Esophagus mucosa (tissue), 1 donor: ENCODE measurements at places on chromosomes 16 and 17.

- ATAC-seq, result no peak
Observed at GRCh38 chr17:75319904-75320691, 30.9 kb upstream of the SLC25A19 start.

DNA sequence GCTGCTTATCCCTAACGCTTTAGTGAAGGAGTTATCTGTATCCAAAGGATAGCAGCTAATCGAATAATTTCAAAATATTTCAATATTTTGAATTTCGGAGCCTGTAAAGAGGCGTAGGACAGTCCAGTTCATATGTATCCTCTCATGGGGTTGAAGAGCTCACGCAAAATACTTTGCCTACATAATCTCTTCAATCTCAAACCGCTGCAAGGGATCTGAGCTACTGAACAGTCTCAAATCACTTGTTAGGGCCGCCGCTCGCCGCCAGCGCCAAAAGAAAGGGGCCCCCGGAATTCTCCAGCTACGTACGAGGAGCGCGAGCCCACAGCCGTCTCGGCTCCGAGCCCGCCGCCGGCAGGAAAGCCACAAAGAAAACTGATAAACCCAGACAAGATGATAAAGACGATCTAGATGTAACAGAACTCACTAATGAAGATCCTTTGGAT is 601 bp upstream of the RFWD3 start:
- ATAC-seq, result no peak

- ATAC-seq, result no peak
Observed at GRCh38 chr16:82452004-82452756, 174.6 kb upstream of the CDH13 start.

GRCh38 chr16:68069511-68070248 is 15.5 kb upstream of the NFATC3 start:
- no peak for ATAC-seq

DNA sequence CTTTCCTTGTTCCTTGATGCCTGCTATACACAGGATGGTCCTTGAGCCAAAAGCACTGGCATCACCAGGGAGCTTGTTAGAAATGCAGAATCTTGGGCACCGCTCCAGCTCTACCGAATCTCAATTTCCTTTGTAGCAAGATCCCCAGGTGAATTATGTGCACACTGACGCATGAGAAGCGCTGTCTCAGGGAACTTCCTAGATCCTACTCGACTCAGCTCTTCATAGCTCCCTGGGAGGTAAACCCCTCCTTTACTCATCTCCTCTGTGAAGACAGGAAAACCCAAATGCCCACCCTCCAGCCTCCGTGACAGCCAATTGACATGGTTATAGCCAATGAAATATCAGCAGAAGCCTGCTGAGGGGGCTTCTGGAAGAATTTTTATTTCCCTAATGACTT is 4.1 kb downstream of the USP31 start:
- ATAC-seq, result no peak

DNA sequence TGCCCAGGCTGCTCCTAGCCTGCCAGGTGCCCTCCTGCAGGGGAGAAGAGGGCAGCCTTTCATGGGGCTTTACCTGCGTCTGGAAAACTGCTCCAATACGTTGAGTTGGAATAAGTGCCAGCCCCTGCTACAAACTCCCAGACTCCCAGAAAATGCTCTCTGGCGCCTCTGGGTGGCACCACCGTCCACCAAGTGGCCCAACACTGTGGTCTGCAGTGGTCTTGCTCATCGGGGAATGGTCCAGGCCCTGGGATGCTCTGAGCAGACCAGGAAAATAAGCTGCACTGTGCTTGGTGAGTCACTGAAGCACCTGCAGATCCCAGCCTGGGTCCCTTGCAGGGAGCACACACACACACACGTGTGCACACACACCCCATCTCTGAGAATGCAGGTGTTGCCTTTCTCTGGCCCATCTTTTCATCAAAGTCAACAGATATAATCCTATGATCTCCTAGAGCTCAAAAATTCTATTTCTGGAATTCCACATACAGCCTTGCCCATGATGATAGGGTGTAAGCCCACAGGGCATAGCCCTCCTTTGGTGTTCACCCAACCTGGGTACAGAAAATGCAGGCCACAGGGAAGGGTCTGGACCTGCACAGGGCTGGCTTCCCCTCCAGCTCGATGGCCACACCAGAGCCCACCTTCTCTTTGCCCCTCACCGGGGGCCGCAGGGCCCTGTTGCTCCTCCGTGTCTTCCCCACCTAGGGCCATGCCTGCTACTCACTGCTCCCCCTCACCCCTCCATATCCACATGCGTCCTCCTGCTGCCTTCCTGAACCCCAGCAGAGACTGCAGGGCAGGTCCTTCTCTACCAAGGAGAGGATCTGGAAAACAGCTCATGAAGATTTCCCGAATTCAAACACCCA is 20.5 kb downstream of the CDIP1 start:
- ATAC-seq, result peak; percentile 41

GRCh38 chr16:1043881-1044451 is 28.6 kb upstream of the SSTR5 start:
- no peak for ATAC-seq

- ATAC-seq, result no peak
Observed at GRCh38 chr17:13541032-13541480, 60.7 kb downstream of the HS3ST3A1 start.

DNA sequence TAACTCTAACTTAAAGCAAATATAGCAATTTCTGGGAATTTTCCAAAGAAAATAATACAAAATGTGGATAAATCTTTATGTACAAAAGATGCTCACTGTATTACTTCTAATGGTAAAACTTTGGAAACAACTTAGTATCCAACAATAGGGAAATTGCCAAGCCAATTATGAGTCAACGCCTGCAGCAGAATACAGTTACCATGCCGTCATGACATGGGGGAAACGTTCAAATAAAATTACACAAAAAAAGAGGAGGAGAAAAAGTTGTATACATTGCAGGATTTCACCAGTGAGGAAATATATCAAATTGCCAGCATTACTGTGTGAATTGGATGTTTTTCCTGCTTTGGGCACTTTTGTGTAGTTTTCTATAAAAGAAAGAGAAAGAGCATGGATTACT is 469.6 kb downstream of the SOX9 start:
- ATAC-seq, result no peak

GRCh38 chr16:64977206-64977920 is 144.5 kb downstream of the CDH11 start:
- no peak for ATAC-seq

DNA sequence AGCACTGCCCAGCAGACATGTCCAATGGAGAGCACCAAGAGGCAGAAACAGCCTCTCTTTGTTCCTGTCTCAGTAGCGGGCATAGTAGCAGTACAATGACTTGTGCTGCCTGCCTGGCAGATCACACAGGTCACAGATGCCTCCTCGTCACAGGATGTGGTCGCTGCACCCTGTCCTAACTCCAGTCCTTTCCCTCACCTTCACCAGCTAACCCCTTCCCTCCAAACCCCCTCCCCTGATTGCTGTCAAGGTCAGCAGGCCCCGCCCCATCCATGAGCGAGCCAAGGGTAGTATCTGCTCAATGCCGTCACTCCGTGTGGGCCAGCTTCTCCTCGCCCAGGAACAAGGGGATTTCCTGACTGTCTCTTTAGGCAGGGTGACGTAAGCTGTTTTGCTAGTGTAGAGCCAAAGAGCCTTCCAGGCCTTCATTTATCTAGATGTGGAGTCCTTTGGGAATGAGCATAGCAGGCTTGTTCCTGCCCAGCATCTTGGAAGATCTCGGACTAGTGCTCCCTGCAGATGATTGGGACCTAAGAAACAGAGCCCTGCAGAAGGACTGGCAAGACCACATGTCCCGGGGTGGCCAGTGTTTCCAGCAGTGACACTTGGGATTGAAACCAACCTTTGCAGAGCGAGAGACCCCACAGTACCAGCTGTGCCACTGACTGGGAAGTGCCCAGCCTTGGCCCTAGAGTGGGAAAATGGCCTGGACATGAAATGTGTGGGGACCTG is 75.9 kb upstream of the TNRC6C start:
- ATAC-seq, result peak; percentile 50

GRCh38 chr17:56543280-56543679 is 50.2 kb upstream of the NOG start:
- no peak for ATAC-seq

DNA sequence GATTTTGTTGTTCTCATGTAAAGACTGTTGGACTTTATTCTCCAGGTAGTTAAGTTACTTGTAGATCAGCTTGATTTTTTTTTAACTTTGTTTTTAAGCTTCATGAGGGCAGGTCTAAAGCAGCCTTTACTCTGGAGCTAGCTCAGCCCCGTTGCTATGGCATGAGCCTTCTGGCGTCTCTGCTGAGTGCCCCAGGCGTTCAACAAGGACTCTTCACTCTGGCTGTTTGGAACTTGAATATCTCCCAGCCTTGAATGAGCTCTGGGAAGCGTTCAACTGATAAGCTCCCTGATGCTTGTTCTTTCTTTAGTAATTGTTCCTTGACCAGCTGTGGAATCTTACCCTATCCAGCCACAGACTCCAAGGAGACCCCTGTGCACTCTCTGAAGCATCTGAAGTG is 82.3 kb downstream of the GNAO1 start:
- ATAC-seq, result no peak

GRCh38 chr17:43932923-43933322 is 9.4 kb downstream of the PPY start:
- no peak for ATAC-seq

- no peak for ATAC-seq
Observed at GRCh38 chr17:44203731-44204440, 4.2 kb upstream of the ATXN7L3 start.

GRCh38 chr17:72614871-72615626 is 477.4 kb downstream of the SLC39A11 start:
- no peak for ATAC-seq

GRCh38 chr17:43660816-43661493 is 767 bp downstream of the MEOX1 start:
- no peak for ATAC-seq

GRCh38 chr17:73689596-73690275 is 45.5 kb upstream of the SDK2 start:
- ATAC-seq, result no peak

- peak; percentile 72 for ATAC-seq
Observed at GRCh38 chr17:72985882-72986720, 106.4 kb downstream of the SLC39A11 start.

- ATAC-seq, result no peak
Observed at GRCh38 chr16:14109782-14110727, 38.9 kb downstream of the MRTFB start.

DNA sequence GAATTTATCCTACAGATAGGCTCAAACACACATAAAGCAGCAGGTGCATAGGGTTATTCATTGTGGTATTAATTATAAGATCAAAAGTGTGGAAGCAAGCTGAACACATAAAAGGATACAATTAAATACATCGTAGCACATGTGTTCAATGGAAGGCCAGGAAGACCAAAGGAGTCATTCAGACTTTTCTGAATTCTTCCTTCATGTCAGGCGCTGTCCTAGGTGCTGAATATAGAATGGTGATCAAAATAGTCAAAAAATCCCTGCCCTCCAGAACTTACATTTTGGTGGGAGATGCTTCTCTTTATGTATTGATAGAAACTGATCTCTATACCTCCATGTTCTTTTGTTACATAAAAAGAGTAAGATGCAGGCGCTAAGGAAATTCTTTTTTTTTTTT is 439.0 kb upstream of the ASIC2 start:
- no peak for ATAC-seq

DNA sequence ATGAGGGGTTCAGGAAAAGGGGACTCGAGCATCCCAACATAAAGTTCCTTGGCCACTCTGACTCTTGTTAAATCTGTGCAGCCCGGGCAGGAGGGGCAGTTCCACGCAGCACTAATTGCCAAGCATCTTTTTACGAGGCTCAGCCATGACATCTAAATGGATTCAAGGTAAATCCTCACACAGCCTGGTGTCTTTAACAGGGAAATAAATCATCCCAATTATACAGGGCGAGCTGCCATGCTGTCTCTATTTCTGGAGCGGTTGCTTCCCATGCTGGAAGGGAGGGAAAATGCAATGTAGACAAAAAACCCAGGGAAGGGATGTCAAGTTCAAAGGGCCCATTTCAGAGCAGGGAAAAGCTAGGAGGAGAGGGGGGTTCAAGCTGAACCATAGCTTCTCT is 110.0 kb downstream of the GAS7 start:
- no peak for ATAC-seq

DNA sequence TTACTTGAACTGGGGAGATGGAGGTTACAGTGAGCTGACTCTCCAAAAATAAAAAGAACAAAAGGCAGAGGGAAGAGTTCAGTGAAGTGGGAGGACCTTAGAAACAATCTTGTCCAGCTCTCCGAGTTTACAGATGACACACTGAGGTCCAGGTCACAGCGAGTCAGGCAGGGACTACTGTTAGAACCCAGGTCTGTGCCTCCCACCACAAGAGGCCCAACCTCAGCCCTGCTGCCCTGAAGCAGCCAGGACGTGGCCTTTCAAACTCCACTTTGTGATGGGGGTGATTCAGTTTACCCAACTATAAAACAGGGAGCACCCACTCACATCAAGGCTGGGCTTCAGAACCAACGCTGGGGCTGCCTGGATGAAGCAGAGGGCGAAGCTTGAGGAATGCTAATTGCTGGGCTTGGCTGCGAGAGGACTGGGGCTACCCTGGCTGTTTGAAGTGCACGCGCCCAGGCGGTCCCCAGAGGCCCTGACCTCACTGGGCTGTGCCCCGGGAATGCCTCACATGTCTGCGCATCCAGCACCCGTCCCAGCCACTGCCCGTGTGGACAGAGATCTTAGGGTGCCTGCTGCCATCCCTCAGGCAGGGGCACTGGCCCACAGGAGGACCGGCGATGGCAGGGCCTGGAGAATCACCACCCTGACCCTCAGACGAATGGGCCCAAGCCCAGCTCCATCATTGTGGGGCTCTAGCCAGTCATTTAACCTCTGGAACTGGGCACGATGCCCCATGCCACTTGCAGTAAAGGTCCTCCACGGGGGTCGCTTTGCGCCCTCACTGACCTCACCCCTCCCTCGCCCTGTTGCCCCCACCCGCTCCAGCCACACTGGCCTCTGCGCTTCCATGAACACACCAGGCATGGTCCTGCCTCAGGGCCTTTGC is 11.4 kb downstream of the SLC5A10 start:
- ATAC-seq, result no peak

GRCh38 chr16:77297996-77298395 is 98.8 kb downstream of the SYCE1L start:
- ATAC-seq, result no peak

- no peak for ATAC-seq
Observed at GRCh38 chr16:71226229-71227141, 4.0 kb downstream of the HYDIN start.

- no peak for ATAC-seq
Observed at GRCh38 chr17:61537264-61537771, 53.7 kb downstream of the NACA2 start.

DNA sequence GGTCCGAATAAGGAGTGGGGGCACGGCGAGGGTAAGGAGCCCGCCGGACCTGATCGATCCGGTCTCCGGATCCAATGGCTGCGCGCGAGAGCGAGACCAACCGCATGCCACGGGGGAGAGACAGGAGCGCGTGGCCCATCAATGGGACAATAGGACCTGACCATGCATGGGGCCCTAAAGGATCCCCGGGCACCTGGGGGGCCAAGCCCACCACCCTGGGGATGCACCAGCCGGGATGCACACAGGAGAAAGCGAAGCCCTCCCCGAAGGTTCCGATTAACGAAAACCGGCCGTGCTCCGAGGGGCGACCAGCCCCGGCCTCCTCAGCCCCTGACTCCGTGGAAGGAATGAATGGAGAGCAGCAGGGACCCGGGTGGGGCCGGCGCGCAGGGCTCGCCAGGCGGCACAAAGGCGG is 525 bp downstream of the JPT1 start:
- ATAC-seq, result peak; percentile 14
